Fibroblast of lung (primary cell): ENCODE measurements at places on chromosomes 16 and 17. TPM values are rescaled to one million over a fixed set of nuclear protein-coding genes. Genes with fewer than 3 reads are reported as not detected.

KRT34 gene
- 0.45 and 1.00 TPM in 2 replicates for polyA plus RNA-seq

HBM gene
- polyA plus RNA-seq = not detected in 2 replicates

PNMT gene
- polyA plus RNA-seq = not detected in 2 replicates

SYCE1L gene
- polyA plus RNA-seq = 0.09 TPM in 1 of 2 replicates, not detected in the other

IGSF6 gene
- polyA plus RNA-seq = not detected in 2 replicates

PMP22 gene
- polyA plus RNA-seq = 191 and 269 TPM in 2 replicates

CRISPLD2 gene
- polyA plus RNA-seq = 11.8 and 96.2 TPM in 2 replicates

RAB37 gene
- 0.08 and 0.65 TPM in 2 replicates for polyA plus RNA-seq

CSH1 gene
- polyA plus RNA-seq = not detected in 2 replicates

- no peaks in the 10 kb centered on the region for H3K36me3 ChIP-seq
- no peaks in the 10 kb centered on the region for H3K4me1 ChIP-seq
- no peak overlapping the region for H3K27ac ChIP-seq
- no peaks in the 10 kb centered on the region for H3K27me3 ChIP-seq
Measured at GRCh38 chr16:65185241-65185778, 63.4 kb upstream of the CDH11 start.

DNA sequence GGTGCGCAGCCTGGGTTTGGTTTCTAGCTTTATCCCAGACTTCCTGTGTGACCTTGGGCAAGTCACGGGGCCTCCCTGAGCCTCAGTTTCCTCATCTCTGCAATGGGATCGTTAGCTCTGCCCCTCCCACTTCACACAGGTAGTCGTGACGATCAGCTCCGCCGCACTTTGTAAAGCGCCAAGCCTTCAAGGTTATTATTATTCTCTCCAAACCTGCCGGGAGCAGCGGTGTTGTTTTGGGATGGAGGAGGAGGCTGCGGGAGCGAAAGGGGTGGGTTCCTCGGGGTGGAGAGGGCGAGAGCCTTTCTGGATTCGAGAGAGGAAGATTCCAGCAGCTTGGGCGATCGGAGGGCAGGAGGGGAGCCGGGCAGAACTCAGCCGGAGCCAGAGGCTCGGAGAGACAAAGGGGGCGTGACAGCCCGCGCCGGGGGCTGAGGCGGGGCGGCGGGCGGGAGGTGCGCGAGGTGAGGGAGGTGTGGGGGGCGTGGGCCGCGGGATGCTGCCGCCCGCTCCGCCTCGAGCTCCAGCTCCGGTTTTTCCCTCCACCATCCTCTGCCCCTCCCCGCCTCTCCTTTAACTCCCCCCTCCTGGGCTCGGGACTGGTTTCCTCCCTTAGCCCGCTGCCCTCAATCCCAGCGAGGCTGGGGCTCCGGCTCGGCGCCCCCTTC is at the start of gene EFNB3:
Gene EFNB3, plus strand, starts transcription at position 602 of the 668 bp plus-strand sequence. CDS start 397 bp downstream, outside the sequence.
- peaks cover 4% of the 10 kb centered on the region for H3K4me1 ChIP-seq
- H3K4me3 ChIP-seq = peak within 1 kb of the TSS; percentile 24
- peaks cover 2% of the 10 kb centered on the region for H3K36me3 ChIP-seq
- peaks cover 25% of the 10 kb centered on the region for H3K27me3 ChIP-seq
- DNase-seq = peak; percentile 50

DNA sequence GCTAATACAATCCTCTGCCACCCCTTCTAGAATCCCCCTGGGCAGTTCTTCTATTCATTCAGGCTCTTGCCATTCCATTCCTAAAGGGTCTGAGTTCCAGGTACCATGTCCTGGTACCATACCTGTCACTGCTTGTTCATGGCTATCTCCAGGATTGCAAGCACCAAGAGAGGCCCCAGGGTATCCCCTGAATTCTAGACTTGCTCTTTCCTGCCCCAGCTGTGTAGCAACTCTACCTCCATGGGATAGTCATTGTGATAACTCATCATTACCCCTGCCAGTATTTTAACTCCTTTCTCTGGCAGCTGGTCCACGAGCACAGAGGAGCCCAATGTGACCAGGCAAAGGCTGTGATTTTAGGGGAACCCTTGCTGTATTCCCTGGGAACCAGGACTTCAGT is 143.7 kb upstream of the CDH5 start:
- no peaks in the 10 kb centered on the region for H3K4me1 ChIP-seq
- no peak overlapping the region for H3K27ac ChIP-seq
- no peak for DNase-seq
- H3K27me3 ChIP-seq = no peaks in the 10 kb centered on the region
- H3K4me3 ChIP-seq = no peak overlapping the region

DNA sequence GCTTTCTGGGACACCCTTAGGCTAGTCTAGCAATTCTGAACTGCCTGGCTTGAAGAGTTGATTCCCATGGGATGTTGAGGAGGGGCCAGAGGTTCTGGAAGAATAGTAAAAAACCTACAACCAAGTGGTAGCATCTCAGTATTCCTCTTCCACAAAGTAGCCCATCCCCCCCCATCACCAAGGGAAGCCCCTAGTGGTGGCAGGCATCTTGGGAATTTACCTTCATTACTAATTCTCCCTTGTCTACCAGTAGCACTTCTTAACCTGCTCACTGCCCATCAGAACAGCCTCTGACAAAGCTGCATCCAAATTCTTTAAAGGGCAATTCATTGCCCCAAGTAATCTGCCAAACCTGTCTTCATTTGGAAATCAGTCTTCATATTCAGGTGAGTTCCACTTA is 12.8 kb upstream of the RAB11FIP4 start:
- H3K27ac ChIP-seq = no peak overlapping the region
- no peaks in the 10 kb centered on the region for H3K36me3 ChIP-seq
- no peaks in the 10 kb centered on the region for H3K4me1 ChIP-seq
- H3K27me3 ChIP-seq = no peaks in the 10 kb centered on the region

DNA sequence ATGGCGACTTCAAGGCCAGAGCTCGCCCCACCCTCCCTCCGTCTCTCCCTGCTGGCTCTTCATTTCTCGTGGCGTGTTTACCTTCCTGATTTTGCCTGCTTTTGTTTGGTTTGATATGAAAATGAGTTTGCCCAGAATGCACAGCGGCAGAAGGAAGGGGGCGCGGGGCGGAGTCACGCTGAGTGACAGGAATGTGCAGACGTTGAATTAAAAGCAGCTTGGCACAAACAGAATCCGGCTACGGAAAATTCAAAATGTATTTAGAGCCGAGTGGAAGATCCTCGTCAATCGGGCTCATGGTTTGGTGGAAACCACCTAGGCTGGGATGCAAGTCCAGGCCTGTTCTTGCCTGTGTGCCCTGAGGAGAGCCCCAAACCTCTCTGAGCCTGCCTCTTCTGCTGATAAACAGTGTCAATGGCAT is 102.7 kb downstream of the SDK2 start:
- no peak for DNase-seq
- H3K36me3 ChIP-seq = no peaks in the 10 kb centered on the region
- no peak overlapping the region for H3K27ac ChIP-seq
- no peak overlapping the region for H3K4me3 ChIP-seq
- no peaks in the 10 kb centered on the region for H3K4me1 ChIP-seq
- no peaks in the 10 kb centered on the region for H3K27me3 ChIP-seq

DNA sequence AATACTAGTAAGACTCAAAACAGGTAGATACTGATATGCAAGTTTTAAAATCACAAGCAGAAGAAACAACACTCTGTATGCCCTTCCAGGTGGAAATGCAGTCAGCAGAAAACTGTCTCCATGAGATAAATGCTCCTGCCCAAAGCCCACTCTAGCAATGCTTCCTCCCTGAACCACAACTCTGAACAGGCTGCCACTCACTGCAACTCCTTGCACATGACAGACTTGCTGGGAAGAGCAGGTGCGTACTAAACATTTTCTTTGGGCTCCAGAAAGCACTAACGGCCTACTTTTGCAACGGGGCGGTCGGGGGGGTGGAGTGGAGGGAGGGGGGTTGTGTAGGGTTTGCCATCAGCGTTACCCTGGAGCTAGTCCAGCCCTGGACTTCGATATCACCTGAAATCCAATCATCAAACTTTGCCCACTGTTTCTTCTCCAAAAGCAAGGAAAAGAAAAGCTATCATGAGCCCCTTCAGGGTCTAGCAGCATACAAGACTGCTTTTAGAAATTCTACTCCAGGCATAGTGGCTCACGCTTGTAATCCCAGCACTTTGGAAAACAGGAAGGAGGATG is 46.1 kb downstream of the ANKRD11 start:
- H3K4me3 ChIP-seq = no peak overlapping the region
- H3K27me3 ChIP-seq = no peaks in the 10 kb centered on the region
- H3K4me1 ChIP-seq = peaks cover 33% of the 10 kb centered on the region
- H3K27ac ChIP-seq = no peak overlapping the region

GRCh38 chr17:27379888-27380533 is 76.2 kb upstream of the KSR1 start:
- H3K27me3 ChIP-seq = no peaks in the 10 kb centered on the region
- H3K4me1 ChIP-seq = peaks cover 16% of the 10 kb centered on the region
- DNase-seq = peak; percentile 73
- H3K27ac ChIP-seq = no peak overlapping the region

GRCh38 chr16:87582216-87582965 is 19.9 kb upstream of the JPH3 start:
- DNase-seq = peak; percentile 90
- H3K36me3 ChIP-seq = no peaks in the 10 kb centered on the region
- H3K4me3 ChIP-seq = no peak overlapping the region
- H3K27me3 ChIP-seq = no peaks in the 10 kb centered on the region
- peak overlapping the region; percentile 97 for H3K27ac ChIP-seq
